Fibroblast of skin of right quadriceps (primary cell): ENCODE measurements at places on chromosomes 12 and 14.
A peak's percentile ranks its signal among the peaks of the same experiment; 100 is the strongest.

- DNase-seq = no peak
These were observed 27.8 kb downstream of the FBXL14 start for GRCh38 chr12:1566449-1567135.

DNA sequence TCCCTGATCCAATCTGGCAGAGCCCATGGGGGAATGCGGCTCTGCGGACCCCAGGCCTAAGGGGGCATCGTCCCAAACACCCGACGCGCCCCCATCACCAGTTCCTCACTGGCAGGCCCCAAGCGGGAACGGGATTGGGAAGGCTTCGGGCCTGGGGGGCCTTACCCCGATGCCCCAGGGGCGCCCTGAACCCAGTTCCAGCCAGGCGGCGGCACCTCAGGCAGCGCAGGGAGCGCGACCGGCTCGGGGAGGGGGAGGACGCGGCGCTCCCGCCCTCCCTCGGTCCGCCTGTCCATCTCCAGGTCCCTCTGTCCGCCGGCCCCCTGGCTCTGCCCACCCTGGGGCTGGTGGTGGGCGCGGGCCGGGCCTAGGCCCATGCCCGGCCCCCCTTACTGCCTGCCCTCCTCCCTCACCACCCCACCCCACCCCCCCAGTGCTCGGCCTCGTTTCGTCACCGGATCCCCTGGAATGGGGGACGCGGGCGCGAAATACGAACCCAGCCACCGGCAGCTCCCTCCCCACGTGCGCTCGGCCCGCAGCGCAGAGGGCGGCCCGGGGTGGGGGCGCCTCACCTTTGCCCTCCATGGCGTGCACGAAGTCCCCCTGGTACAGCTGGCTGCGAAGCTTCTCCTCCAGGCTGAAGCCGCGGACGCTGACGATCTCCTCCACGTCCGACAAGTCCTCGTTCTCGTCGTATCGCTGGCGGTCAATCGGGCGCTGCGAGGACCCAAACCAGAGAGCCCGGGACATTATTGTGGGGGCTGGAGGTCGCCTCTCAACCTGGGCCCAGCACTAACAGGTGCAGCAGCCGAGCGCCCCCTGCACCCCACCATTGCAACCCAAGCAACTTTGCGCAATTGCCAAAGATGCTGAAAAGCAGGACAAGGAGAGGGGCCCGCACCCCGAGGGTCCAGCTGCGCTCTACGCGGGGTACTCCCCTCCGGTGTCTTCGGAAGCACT lies 2.3 kb downstream of the KDM2B start:
- peak; percentile 56 for DNase-seq

DNA sequence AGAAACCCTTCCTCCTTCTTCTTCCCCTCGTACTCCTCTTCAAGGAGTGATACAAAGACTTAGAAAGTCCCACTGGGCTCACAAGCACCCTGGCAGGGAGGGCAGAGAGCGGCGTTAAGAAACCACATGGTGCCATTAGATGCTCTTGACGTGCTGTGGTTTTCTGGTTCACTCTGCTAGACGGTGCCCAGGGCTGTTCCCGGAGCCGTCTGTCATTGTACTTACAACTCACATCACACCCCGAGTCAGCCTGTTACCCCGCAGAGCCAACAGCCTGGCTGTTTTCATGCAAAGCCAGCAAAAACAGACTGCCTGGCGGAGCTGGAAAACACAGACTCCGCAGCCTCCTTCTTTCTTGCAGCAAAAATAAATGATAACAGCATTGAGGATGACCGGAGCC lies 232.6 kb upstream of the TBX3 start:
- DNase-seq = no peak

DNA sequence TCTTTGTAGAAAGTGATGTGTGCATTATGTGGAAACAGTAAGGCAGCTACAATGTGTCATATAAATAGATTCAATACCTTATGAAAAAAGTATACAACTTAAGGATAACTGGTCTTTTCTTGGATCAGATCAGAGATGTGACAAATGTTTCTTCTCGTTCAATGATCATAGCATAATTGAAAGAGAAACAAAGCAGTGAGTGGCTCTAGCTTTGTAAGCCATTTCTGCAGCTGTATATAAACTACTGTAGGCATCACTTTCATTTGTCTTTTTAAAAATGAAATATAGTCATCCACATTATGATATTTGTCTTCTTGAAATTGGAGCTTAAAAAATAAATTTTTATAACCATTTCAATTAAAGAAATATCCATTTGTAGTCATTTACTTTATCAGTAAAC lies 63.8 kb upstream of the LMO3 start:
- peak; percentile 28 for DNase-seq

DNA sequence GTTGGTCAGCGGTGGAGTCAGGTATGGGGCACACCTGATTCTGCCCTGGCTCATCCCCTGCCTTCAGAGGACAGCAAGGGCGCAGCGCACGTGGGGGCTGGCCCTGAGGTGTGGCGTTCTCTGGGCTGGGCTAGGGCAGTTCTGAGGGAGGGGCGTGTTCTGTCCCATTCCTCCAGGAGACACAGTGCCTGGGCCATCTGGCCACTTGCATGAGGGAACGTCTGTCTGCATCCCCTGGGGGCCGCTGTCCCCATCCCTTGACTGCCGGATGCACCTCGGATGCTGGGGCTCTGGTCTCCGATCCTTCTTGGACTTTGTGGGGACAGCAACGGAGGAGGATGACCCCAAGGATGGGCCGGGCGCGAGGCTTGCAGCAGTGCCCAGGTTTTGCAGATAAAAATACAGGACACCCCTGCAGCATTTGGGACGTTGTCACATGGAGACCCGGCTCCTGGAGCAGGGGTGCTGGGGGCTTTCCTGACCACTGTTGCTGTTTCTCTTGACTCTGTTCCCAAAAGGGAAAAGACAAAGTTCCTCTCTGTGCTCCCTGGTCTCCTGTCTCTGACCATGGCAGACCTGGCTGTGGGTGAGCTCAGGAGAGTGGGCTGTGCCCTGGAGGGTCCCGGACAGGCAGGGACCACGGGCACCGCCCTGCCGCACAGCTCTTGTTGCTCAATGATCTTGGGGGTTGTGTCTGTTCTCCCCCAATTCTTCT lies 6.9 kb downstream of the MTA1 start:
- DNase-seq = no peak

DNA sequence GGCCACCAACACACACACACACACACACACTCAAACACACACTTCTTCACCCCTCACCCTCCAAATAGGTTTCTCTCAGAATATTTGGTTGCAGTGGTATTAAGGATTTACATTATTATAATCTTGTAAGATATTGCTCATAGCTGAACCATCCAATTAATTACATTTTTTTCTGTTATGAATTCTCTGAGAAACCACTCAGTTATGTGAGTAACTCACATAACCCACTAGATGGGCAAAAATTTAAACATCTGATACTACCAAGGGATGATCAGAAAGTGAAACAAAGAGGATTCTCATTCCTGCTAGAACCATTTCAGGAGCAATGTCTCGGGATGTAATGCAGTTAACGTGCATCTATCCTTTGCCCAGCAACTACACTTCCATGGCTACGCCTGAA lies 31.6 kb downstream of the TMTC1 start:
- DNase-seq = peak; percentile 59

DNA sequence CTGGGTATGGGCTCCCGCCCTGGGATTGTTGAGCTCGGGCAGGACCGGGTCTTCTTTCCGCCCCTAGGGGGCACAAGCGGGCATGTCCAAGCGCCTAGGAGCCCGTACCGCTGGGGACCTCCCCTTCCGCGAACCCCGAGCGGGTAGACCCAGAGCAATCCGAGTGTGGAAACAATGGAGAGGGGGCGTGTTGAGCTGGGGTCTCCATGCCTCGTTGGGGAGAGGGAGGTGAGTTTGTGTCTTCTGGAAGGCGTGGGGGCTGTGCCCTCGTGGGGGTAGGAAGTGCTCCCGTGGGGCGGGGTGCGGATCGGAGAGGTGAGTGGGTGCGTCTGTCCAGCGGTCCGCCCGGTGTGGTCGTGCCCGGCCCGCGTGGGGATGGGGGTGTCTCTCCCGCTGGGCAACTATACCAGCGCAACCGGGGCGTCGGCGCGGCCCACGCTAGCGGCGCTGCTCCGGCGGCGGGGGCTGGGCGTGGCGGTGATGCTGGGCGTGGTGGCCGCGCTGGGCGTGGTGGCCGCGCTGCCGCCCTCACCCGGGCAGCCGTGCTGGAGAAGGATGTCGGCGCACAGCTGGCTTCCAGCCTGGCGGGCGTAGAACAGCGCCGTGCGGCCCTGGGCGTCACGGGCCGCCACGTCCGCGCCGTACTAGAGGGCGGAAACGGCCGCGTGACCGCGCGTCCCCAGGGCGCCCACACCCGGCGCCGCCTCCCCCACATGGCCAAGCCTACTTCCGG lies 12.2 kb downstream of the AGAP2 start:
- DNase-seq = peak; percentile 85

DNA sequence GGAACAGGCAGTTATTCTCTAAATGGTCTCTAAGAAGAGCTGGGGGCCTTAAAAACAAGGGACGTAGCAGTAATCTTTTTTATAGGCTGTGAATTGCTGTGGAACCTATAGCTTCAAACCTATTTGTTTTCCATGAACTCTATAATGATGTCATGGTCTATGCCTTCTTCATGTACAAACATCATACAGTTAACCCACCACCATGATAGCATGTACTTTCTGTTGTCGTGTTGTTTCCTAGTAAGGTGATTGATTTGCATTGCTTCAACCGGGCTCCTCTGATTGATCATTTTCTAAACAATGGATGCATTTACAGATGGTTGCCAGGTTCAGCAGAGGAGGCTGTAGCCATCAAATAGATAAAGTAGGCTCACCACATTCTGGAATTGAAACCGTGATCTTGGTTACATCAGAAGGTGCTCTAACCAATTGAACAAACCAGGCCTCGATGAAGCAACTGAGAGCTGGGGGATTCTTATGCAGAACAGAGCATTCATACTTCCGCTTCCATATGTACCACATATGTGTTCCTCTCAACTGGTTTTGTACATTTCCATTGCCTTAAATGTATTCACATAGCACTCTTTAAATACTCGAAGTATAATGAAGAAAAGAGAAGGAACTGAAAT lies 25.6 kb upstream of the PCNX1 start:
- DNase-seq = no peak

GRCh38 chr14:95196268-95196667 lies 38.9 kb upstream of the DICER1 start:
- no peak for DNase-seq

GRCh38 chr12:7344833-7345606 lies 41.1 kb downstream of the ACSM4 start:
- no peak for DNase-seq

DNA sequence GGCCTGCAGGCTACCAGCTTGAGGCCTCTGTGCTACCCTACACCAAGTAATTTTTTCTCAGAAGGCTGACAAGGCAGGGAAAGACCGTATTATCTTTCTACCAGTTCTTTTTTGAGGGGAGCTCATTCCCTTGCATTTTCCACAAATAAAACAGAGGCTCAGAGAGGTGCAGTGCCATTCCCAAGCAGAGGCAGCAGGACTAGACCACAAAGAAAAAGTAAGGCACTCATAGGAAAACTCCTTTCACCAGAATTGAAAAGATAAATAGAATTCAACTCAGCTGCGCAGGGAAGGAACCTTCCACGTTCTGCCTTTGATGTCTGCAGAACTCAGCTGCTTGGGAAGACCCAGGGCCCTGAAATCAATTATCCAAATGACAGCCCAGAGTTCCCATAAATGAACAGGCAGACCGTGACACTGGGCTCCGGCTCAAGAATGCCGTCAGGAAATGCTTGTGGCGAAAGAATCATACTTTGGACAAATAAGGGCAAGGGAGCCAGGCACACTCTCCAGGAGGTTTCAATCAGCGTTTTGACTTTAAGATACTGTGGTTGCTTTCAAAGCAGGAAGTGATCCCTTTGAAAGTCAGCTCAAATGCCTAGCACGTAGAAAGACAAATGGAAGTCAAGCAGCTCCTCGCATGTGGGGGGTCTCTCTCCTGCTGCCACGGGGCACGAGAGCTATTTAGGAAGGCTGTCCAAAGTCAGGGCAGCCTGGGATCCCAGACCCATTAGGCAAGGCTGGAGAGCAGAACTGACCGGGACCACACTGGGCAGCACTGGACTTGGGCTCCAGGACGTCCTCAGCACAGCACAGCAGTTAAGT lies 14.0 kb downstream of the KCTD10 start:
- peak; percentile 99 for DNase-seq
